ENCODE measurements at places on chromosomes 6 and 20.
A peak's percentile ranks its signal among the peaks of the same experiment; 100 is the strongest.

DNA sequence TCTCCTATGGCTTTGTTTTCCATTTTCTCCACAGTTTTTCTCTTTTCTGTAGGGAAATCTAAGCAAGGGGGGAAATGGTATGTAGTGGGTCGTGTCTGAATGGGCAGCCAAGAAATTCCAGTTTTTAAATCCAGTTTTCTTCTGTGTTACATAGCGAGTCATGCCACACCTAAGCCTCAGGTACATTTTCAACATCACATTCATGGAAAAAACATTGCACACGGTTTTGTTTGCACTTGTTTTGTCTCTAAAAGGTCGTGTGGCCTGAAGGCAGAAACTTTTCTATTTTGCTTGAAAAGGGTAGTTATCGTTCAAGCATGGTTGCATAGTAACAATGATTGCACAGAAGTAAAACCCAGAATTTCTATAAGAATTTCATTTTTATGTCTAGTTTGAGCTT lies 70.5 kb downstream of the MOXD1 start:
- H3K4me1 ChIP-seq = peaks cover 24% of the 10 kb centered on the region
- H3K36me3 ChIP-seq = peaks cover 4% of the 10 kb centered on the region
- peaks cover 4% of the 10 kb centered on the region for H3K27me3 ChIP-seq
- no peak for DNase-seq

- peaks cover 6% of the 10 kb centered on the region for H3K27me3 ChIP-seq
- H3K4me3 ChIP-seq = no peak overlapping the region
- no peak for DNase-seq
- peaks cover 36% of the 10 kb centered on the region for H3K36me3 ChIP-seq
- peaks cover 45% of the 10 kb centered on the region for H3K4me1 ChIP-seq
- no peak overlapping the region for H3K27ac ChIP-seq
These were observed 34.0 kb upstream of the VSTM2L start for GRCh38 chr20:37868851-37869333.

DNA sequence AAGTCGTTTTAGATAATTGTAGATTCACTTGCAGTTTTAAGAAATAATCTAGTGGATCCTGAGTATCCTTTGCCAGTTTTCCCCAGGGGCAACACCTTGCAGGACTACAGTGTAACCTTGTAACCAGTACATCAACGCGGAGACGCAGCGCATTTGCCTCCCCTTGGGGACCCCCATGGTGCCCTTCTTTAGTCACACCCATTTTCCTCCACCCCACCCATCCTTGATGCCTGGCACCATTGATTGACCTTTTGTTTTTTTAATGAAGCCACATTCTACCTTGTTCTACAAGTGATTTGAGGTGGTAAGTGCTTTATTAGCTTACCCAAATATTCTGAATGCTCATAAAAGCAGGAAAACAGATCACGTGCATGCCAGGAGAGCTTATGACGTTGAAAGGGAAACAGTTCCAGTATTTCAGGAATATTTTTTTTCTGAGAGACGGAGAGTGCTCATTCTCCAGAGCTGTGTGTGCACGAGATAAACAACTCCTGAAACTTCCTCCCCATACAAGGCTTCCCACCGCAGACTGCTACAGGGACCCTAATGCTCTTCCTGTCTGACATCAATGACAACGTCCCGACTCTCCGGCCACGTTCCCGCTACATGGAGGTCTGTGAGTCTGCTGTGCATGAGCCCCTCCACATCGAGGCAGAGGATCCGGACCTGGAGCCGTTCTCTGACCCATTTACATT lies 35.7 kb downstream of the CDH26 start:
- H3K36me3 ChIP-seq = no peaks in the 10 kb centered on the region
- no peak for DNase-seq
- peak overlapping the region; percentile 73 for H3K4me3 ChIP-seq
- H3K4me1 ChIP-seq = peaks cover 6% of the 10 kb centered on the region
- H3K27me3 ChIP-seq = peaks cover 33% of the 10 kb centered on the region

- no peaks in the 10 kb centered on the region for H3K36me3 ChIP-seq
- H3K4me1 ChIP-seq = peaks cover 11% of the 10 kb centered on the region
- peaks cover 2% of the 10 kb centered on the region for H3K27me3 ChIP-seq
- H3K4me3 ChIP-seq = no peak overlapping the region
- DNase-seq = no peak
These were observed 10.6 kb upstream of the SASH1 start for GRCh38 chr6:148332088-148332487.

DNA sequence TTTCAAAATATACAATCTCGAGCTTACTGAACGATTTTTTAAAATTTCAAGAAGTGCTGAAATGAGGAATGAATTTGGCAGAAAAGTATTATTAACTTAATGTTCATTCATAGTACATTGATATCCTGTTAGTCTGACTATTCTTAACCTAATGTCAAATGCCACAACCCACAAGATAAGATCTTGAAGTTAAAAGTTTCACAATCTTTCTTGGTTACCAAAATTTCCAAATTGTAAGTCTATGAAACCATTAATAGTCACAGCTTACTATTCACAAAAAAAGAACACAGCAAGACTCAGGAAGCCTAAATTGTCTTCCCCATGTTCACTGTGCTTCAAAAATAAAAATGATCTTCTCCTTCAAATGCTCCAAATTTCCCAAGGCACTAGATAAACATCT lies 71.3 kb downstream of the HACE1 start:
- no peak for DNase-seq
- peaks cover 37% of the 10 kb centered on the region for H3K36me3 ChIP-seq
- no peak overlapping the region for H3K27ac ChIP-seq
- H3K4me3 ChIP-seq = no peak overlapping the region

DNA sequence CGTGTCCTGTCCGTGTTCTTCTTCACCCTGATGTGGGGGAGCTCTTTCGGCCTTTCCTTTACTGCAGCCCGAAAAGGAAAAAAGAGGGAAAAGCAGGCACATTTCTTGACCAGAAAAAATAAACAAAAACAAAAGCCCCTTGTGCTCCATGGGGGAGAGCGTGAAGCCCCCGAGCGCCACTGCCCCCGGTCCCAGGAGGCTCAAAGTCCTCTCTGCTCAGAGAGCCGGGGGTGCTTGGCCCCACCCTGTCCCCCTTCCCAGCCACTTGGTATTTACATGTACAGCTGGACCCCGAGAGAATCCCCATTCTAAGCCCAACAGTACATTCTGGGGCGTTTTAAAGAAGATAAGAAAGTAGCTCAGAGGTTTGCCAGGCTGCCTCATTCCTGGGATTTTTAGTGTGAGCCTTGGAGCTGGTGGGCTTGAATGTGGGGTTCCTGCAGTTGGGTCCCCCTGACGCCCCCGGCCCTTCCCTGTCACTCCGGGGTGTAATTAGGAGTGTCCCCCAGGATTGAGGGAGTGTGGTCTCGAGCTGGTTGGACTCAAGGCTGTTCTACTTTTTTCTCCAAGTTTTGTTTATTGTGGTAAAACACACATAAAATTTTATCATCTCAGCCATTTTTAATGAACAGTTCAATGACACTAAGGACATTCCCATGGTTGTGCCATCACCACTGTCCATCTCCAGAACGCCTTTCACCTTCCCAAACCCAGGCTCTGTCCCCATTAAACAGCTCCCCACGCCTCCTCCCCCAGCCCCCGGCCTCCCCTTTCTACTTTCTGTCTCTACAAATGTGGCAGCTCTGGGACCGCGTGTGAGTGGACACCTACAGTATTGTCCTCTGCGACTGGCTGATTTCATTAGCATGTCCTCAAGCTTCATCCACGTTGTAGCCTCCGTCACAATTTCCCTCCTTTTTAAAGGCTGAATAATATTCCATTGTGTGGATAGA lies 55.7 kb upstream of the BHLHE23 start:
- DNase-seq = no peak
- no peak overlapping the region for H3K27ac ChIP-seq
- H3K36me3 ChIP-seq = no peaks in the 10 kb centered on the region
- H3K4me3 ChIP-seq = no peak overlapping the region
- H3K4me1 ChIP-seq = no peaks in the 10 kb centered on the region
- peaks cover 49% of the 10 kb centered on the region for H3K27me3 ChIP-seq

DNA sequence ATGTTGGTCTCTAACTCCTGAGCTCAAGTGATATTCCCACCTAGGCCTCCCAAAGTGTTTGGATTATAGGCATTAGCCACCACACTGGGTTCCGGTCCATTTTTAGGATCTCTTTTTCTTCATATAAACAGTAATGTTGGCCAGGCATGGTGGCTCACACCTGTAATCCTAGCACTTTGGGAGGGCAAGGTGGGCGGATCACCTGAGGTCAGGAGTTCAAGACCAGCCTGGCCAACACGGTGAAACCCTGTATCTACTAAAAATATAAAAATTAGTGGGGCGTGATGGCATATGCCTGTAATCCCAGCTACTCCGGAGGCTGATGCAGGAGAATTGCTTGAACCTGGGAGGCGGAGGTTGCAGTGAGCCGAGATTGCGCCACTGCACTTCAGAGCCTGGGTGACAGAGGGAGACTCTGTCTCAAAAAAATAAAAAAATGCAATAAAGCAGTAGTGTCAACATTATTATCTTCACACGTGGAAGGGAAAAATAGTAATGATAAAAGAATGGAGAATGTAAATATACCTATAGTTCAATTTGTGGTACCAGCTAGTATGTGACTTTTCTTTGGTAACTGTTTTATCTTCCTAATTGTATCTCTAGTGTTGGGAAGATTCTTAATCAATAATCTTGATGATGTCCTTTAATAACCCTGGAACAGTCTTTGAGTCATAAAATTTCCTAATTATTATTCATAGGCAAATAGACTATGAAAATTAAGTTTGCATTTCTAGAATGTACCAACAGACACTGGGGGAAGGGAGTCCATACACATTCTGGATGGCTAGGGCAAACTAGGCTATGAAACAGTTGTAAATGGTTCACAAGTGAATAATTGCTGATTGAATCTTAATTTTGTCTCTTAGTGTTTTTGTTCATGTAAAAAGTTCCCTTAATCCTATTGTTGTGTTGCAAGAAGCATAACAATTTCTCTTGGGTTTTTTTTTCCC lies 3.6 kb downstream of the PARD6B start:
- peaks cover 75% of the 10 kb centered on the region for H3K4me1 ChIP-seq
- peaks cover under 1% of the 10 kb centered on the region for H3K27me3 ChIP-seq
- H3K27ac ChIP-seq = no peak overlapping the region
- peaks cover 33% of the 10 kb centered on the region for H3K36me3 ChIP-seq
- no peak for DNase-seq

GRCh38 chr20:38165089-38165965 lies at the start of gene TGM2:
TGM2 (minus strand) TSS chr20:38165270; CDS start chr20:38165198, 72 bp downstream.
- peak within 1 kb of the TSS; percentile 66 for H3K4me3 ChIP-seq
- H3K36me3 ChIP-seq = no peaks in the 10 kb centered on the region
- no peak within 1 kb of the TSS for H3K27ac ChIP-seq
- DNase-seq = peak; percentile 84
- H3K4me1 ChIP-seq = peaks cover 15% of the 10 kb centered on the region

GRCh38 chr6:33826537-33826936 lies 22.7 kb upstream of the MLN start:
- H3K4me3 ChIP-seq = no peak overlapping the region
- H3K27ac ChIP-seq = no peak overlapping the region
- H3K4me1 ChIP-seq = peaks cover 41% of the 10 kb centered on the region
- DNase-seq = no peak
- no peaks in the 10 kb centered on the region for H3K36me3 ChIP-seq

GRCh38 chr6:57075092-57075491 lies 14.9 kb upstream of the ZNF451 start:
- H3K4me3 ChIP-seq = no peak overlapping the region
- peaks cover 69% of the 10 kb centered on the region for H3K36me3 ChIP-seq
- H3K27ac ChIP-seq = no peak overlapping the region
- no peak for DNase-seq
- no peaks in the 10 kb centered on the region for H3K27me3 ChIP-seq

DNA sequence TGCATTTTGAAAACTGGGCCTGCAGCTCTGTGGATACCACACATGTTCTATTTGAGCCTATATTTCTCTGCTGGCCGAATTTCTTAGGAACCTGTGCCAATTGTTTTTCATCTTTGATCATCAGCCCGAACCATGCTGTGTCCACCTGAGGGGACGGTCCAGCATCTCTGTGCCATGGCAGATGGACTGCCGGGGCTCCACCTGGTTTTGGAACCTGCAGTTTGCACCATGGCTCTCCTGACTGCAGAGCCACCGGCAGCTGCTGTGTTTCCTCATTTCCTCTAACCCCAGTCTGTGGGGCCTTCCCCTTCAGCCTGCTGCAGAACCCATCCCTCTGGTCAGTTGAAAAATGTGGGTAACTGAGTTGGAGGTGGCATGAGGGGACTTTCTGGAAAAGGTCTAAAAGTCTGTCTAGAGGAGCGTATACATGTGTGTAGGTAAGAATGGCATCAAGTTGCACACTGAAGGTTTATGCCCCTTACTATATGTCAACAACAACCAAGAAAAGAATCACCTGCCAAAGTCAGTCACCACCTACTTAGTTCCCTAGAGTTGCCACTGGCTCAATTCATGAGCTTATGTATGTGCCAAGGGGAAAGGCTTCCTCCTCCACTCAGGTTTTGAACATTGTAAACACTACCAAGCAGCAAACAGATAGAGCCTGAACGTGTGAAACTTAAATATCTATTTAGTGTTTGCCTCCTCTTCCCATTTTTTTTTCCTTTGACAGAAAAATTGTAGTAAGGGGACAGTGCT lies 548.2 kb downstream of the PRKN start:
- H3K27ac ChIP-seq = no peak overlapping the region
- no peak for DNase-seq
- H3K4me1 ChIP-seq = peaks cover 3% of the 10 kb centered on the region
- no peaks in the 10 kb centered on the region for H3K36me3 ChIP-seq

DNA sequence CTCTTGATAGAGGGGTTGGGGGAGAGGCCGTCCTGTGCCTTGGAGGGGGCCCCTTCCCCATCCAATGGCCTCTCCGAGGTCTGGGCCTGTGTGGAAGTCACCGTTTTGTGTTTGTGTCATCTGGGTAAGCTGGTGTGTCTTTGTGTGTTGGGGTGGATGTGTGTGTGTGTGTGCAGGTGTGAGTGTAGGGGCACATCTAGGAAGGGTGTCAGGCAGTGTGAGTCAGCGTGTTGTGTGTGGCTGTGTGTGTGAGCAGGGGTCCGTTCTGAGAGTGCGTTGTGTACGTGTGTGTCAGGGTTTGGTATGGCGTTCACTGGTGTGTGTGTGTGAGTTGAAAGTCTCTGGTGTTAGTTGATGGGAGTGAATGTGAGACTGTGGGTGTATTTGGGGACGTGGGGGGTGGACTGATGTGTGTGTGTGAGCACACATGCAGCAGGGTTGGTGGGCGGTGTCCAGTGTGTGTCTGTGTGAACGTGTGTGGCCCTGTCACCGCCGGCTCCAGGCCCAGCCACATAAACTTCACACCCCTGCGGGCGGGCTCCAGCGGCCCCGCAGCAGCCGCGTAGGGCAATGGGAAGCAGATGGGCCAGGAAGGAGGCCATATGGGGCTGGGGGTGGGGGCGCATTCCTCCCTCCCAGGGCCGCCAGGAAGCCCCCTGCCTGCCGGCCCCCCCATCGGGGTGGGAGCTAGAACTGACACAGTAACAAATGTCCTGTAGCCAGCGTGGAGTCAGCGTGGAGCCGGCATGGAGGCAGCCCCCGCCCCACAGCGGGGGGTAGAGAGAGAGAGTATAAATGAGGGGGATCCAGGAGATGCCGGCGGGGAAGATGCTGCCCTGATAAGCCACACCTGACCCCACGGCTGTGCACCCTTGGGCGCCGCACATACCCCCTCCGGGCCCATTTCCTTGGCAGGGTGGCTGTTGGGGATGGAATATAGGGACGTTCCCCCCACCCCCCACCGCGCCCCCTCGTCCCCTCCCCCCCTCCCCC lies 32.1 kb downstream of the SNAI1 start:
- no peak overlapping the region for H3K27ac ChIP-seq
- H3K4me1 ChIP-seq = peaks cover 60% of the 10 kb centered on the region
- H3K4me3 ChIP-seq = peak overlapping the region; percentile 1
- DNase-seq = peak; percentile 51
